ENCODE measurements at places on chromosomes 6 and 20.

DNA sequence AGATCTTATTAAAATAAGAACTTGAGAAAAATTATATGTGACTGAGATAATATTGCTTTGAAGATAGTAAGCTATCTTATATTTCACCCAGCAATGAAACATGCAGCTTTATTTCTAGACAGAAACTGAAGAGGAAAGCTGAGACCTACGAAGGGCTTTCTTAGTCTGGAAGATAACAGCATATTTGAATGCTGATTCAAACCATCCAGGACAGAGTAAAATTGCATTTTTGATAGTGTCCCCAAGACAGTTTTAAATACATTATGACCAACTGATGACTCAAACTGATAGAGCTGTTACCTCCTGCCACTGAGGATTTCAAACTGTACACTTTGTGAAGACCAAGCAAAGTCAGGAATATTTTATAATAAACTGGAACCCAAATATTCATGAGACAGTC is 409.6 kb downstream of the GRIK2 start:
- no peak for DNase-seq

DNA sequence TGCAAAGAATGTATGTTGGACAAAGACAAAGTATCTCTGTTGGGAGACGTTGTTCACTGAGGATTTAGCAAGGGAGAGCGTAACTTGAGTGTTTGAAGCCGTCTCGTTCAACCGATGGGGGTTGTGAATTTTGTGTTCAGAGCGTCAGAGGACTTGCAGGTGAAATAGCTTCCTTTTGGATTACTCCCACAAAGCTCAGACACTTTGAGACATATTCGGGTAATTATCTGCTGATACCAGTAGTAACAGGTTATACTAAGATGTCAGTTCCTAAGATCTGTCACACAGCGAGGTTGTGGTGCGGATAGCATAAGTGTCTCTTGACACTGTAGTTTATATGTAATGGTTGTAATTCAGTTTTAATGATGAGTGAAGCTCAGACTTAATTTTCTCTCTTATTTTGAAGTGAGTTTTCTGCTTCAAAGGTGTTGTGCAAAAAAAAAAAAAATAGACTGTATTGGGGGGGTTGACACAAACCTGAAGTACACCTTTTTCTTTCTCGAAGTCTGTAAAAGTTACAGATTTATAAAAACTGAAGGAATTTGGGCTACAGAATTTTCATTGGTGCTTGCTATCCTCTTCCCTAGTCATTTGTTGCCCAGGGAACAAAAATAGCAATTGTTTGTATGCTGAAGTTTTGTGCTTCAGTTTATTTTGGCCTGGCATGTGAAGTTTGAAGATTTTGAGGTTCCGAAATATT is 1.7 kb downstream of the ASXL1 start:
- DNase-seq = no peak

DNA sequence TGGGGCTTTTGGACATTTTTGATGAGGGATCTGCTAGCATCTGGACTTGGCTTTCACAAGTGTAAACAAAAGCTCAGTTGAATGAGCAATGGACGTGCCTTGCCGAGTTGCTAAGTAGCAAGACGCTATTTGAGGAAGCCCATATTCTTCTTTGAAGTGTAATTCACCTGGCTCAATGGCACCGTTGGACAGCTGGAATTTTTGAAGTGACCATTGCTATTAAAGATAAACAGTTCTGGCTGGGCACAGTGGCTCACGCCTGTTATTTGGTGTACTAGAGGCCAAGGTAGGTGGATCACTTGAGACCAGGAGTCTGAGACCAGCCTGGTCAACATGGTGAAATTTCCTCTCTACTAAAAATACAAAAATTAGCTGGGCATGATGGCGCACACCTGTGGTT is 88.8 kb upstream of the SOX4 start:
- no peak for DNase-seq

DNA sequence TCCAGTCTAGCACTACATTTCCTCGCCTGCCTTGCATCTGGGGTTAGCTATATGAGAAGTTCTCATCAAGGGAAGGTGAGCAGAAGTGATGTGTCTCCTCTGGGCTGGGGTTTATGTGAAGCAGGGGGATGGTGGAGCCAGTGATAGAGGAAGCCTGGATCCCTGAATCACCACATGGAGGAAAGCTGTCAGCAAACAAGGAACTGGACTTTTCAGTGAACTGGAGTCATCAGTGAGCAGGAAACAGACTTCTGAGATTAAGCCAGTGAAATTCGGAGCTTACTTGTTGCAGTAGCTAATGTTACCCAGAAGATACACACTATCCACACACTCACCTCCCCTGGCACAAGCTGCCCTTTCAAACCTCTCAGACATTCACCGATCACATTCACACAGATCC is 13.4 kb upstream of the TOX2 start:
- no peak for DNase-seq

DNA sequence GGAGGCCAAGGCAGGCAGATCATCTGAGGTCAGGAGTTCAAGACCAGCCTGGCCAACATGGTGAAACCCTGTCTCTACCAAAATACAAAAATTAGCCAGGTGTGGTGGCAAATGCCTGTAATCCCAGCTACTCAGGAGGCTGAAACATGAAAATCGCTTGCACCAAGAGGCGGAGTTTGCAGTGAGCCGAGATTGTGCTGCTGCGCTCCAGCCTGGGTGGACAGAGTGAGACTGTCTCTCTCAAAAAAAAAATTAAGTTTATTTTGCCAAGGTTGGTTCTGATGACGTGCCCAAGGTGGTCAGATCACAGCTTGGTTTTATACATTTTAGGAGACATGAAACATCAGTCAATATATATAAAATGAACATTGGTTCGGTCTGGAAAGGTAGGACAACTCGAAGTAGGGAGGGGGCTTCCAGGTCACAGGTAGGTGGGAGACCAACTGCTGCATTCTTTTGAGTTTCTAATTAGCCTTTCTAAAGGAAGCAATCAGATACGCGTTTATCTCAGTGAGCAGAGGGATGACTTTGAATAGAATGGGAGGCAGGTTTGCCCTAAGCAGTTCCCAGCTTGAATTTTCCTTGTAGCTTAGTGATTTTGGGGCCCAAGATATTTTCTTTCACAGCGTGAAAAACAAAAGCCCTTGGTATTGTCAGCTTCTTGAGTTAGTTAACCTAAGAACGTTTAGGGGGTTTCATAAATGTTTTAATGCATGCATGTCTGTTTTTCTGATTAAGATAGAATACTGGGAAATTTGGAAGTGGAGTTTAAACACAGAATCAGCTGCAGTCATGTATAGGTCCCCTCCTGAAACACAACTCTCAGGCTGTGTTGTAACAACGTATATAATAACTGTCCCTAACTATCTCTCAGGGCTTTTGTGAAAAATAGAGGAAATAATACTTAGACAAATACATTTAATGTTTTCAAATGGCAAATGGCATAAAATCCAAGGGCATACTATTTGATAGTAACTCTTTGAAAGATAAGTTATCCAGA is 16.7 kb downstream of the ACOT13 start:
- no peak for DNase-seq

DNA sequence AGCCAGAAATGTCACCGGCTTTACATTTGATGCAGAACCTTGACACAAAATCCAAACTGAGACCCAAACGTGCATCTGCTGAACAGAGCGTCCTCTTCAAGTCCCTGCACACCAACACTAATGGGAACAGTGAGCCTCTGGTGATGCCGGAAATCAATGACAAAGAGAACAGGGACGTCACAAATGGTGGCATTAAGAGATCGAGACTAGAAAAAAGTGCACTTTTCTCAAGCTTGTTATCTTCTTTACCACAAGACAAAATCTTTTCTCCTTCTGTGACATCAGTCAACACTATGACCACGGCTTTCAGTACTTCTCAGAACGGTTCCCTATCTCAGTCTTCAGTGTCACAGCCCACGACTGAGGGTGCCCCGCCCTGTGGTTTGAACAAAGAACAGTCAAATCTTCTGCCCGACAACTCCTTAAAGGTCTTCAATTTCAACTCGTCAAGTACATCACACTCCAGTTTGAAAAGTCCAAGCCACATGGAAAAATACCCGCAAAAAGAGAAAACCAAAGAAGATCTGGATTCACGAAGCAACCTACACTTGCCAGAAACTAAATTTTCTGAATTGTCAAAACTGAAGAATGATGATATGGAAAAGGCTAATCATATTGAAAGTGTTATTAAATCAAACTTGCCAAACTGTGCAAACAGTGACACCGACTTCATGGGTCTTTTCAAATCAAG is 108.4 kb downstream of the RTN4IP1 start:
- DNase-seq = no peak

DNA sequence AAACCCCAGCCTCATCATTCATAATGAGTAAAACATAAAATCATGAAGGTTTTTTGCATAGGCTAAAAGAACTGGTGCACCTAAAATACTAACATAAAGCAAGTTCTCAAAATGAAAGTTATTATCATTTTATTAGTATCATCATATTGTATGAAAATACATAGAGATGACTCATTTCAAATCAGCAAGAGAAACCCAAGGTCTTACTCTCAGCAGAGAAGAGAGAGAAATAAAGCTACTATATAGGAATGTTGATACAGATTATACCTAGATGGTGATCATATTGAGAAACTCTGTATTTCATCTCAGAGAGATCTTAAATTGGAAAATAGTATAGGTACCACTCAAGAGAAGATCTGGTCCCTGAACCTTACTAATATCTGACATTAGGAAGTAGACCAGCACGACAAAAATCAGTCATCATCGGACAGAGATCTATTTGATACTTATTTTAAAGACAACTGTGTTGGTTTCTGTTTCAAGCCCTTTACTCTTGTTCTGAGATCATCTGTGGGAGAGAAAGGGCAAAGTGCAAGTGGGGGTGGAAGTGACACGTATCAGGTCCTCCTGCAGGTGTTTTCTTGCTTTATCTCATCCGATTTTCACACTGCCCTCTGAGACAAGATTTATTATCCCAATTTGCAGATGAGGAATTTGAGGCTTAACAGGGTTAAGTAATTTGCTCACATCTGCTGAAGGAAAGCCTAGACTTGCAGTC is 532.3 kb downstream of the MAFB start:
- no peak for DNase-seq

GRCh38 chr6:138428944-138429598 is 25.0 kb downstream of the HEBP2 start:
- no peak for DNase-seq

DNA sequence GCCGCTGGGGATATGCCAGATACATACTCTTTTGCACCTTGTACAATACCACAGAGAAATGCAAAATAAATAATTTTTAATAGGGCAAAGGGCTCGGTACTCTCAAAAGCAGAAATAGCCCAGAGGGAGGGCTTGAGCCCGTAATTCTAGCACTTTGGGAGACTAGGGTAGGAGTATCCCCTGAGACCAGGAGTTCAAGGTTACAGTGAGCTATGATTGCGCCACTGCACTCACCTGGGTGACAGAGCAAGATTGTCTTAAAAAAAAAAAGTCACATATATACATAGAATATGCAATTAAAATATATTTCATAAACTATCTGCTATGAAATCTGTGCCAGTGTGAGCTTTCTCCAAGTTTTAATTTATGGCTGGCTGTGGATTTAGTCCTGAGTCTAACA is 818 bp upstream of the TRMT11 start:
- DNase-seq = no peak

- no peak for DNase-seq
Observed at GRCh38 chr6:106883808-106884262, 90.7 kb downstream of the CD24 start.

DNA sequence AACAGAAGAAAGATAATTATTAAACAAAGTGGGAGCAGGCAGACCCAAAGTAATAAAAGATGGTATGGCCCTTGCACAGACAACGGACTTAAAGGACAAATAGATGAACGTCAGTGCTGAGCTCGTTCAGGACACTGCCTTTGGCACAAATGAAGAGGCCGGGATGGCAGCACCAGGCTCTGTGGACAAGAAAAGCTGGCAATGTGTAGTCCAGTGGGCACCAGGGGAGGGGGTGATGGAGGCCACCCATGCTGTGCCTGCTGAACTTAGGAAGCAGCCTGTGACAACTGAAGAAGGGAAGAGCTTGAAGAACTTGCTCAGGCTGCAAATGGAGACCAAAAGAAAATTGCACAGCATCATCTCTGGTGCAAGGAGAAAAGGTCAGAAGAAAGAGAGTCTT is 131.0 kb downstream of the ANKRD60 start:
- DNase-seq = no peak

GRCh38 chr6:17469006-17469832 is 75.8 kb downstream of the CAP2 start:
- DNase-seq = no peak

GRCh38 chr20:21101932-21102575 is 4.1 kb downstream of the LINC00237 start:
- no peak for DNase-seq

GRCh38 chr6:112144145-112144926 is 56.9 kb downstream of the FAM229B start:
- no peak for DNase-seq

GRCh38 chr6:6058054-6058444 is 51.3 kb upstream of the NRN1 start:
- DNase-seq = no peak

GRCh38 chr20:32448306-32449056 is 90.3 kb downstream of the ASXL1 start:
- DNase-seq = no peak

GRCh38 chr6:22632581-22633145 is 63.3 kb downstream of the HDGFL1 start:
- no peak for DNase-seq

- DNase-seq = no peak
Observed at GRCh38 chr6:41336824-41337223, 1.4 kb downstream of the NCR2 start.

DNA sequence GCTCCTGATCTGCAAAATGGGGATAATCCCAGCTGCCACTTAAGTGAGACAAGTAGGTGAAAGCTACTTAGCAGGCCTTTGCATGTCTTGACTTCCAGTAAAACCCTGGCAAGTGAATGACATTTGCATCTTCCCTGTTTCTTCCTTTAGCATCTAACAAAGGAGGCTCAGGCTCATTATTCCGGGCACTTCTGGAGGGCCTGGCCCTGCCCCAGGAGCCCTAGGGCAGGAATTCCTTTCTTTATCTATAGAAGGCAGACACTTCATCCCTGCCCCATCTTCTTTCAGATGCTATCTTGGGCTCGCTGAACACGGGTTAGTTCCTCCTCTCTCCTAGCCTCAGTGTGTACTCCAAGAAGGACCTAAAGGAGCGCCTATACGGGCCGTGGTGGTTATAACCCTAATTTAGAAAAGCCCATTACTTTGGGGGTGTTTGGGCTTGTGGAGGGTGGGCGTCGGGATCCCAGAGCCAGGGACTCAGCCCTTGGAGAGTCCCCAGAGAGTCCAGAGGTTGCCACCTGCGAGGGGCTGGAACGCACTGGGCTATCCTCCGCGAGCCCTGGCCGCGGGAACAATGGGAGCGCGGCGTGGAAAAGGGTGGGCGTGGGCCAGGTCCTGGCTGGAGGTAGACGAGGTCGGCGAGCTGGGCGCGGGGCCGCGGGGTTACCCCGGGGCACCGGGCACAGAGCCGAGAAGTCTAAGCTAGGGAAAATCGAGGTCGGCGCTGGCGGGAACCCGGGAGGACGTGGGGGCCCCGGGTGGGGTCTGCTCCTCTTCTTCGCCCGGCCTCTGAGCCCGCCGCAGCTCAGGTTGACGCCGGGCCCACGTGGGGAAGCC is 62.8 kb upstream of the EPB41L1 start:
- no peak for DNase-seq

DNA sequence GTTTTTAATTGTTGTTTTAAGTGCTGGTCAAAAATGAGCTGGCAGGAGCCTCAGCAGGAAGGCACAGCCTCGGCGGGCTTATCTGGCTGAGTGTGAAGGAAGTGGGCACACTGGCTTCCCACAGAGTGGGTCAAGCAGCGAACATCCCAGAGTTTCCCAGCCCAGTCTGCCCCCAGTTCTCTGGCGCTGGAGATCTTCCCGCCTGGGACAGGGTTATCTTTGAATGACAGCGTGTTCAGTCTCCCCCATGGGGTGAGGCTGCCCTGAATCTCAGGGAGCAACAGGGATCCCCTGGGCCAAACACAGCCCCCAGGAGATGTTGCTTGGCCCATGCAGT is 122.2 kb upstream of the PTPN1 start:
- no peak for DNase-seq
